ENCODE measurements at places on chromosomes 4 and X.

GRCh38 chrX:101682723-101683122 lies 23.1 kb upstream of the ARMCX2 start:
- DNase-seq: no peak

DNA sequence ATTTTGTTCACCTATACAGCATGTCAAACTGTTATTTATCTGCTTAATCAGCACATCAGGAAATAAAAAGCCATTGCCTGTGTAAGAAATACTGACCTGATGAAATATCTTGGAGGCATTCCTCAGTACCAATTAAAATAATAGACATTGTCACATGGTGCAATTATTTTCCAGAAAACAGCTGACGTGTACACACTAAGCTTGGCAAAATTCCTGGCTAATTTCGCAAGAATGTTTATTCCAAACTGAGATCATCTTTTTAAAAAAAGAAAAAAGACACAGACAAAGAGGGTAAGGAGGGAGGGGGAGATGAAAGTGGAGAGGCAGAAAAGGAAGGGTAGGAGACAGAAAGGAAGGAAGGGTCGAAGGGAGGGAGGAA lies 61.9 kb upstream of the NFKB1 start:
- DNase-seq: no peak

GRCh38 chrX:40049084-40049641 lies 48.6 kb downstream of the BCOR start:
- no peak for DNase-seq

- no peak for DNase-seq
Observed at GRCh38 chrX:118261151-118261550, 84.8 kb upstream of the WDR44 start.

DNA sequence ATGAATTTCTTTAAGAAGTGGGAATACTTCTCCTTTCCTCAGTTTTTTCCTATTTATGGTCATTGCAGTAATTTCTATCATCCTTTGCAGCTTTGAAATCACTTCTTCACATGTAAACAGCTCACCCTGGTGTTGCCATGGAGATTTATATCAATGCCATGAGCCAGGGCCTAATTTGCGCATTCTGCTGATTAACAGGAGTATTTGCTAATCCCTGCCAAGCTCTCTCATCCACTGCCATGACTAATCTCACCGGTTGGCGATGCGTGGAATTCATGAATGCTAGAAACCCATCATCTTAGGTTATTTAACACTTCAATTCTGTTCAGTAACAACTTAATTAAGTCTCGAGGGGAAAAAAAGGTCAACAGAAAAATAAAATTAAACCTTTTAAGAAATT lies 11.8 kb upstream of the FGF13 start:
- no peak for DNase-seq

GRCh38 chrX:113399506-113400192 lies 559.0 kb upstream of the AMOT start:
- DNase-seq: no peak

- DNase-seq: no peak
Observed at GRCh38 chr4:37066159-37066558, 178.4 kb upstream of the NWD2 start.

DNA sequence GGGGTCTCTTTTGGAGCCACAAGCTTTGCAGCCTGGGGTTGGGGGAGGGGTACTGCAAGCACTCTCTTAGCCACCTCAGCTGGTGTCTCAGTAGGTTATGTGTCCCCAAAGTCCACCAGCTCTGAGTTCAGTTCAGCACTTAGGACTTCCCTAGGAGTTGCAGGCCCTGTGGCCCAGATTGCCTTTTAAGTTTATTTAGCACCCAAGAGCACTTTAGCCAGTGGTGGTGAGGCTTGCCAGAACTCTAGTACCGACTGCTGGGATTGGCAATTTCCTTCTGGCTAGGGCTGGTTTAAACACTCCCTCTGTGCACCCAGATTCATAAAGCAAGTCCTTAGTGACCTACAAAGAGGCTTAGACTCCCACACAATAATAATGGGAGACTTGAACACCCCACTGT lies 489.9 kb upstream of the RPS6KA3 start:
- DNase-seq: no peak

- no peak for DNase-seq
Observed at GRCh38 chr4:143357161-143357845, 20.6 kb downstream of the GAB1 start.

DNA sequence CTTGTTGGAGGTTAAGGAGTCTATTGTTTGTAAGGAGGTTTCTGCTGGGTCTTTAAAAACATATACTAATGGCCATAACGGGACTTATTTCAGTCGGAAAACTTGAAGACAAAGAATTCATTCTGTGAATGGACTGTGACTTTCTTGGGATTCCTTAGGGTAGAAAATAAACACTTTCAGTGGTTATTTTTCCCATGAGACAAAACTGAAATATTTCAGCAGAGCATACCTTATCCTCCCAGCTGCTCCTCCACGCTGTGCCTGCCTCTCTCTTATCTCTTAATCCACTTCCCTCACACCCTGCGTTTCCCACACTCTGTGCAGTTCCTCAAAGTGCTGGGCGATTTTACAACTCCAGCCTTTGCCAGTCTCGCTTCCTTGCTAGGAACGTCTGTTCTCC lies 47.1 kb upstream of the SORBS2 start:
- DNase-seq: no peak

GRCh38 chr4:120353235-120353634 lies 286.6 kb upstream of the MAD2L1 start:
- DNase-seq: no peak

- DNase-seq: no peak
Observed at GRCh38 chr4:153513596-153513995, 47.4 kb downstream of the TMEM131L start.

- DNase-seq: no peak
Observed at GRCh38 chr4:94256828-94257227, 49.2 kb downstream of the SMARCAD1 start.

- no peak for DNase-seq
Observed at GRCh38 chr4:173878701-173879100, 348.7 kb upstream of the HAND2 start.

- DNase-seq: no peak
Observed at GRCh38 chrX:111244235-111244750, 26.0 kb downstream of the CAPN6 start.

DNA sequence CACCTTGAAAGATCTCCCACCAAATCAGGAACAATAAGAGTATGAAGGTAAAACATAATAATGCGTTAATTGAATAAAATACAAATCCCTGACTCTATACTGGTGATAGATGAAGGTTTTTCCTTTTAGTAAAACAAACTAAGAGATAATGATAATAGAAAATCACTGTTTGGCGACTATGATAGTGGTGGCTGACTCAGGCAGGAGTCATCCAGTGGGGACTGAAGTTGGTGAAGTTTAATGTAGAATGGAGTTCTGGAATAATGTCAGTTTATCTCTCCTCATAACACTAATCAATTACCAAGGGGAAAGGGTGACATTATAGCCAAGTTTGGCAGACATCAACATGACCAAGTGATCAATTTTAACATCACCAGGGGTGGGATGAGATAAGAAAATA lies 21.3 kb downstream of the ABCG2 start:
- DNase-seq: no peak

DNA sequence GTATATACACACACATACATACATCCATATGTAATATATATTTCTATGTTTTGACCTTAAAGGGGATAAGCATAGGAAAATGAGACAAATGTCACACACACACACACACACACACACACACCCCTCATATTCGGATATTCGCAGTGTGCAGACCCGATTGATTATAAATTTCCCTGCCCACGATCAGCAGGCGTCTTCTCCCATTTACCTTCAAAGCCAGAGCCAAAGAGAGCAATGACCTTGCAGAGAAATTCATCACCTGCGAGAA lies 488 bp downstream of the GPRIN3 start:
- no peak for DNase-seq

DNA sequence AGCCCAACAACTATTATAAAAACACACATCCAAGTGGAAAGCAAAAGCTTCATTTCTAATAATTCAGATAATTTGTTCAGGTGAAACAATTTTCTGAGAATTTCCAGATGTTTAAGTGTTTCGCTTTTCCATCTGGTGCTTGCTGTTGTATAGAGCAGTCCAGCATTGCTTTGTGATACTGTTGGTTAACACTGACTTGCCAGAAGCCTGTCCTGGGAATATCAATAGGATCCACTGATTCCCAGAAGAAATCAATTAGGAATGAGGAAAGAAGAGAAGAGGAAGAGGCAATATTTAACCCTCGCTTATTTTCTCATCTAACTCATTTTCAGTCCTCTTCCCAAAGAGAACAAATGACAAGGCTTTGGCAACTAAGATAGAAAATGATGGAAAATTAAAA lies 94.9 kb upstream of the DDIT4L start:
- DNase-seq: no peak

- DNase-seq: no peak
Observed at GRCh38 chrX:28223469-28223868, 242.2 kb upstream of the DCAF8L1 start.

DNA sequence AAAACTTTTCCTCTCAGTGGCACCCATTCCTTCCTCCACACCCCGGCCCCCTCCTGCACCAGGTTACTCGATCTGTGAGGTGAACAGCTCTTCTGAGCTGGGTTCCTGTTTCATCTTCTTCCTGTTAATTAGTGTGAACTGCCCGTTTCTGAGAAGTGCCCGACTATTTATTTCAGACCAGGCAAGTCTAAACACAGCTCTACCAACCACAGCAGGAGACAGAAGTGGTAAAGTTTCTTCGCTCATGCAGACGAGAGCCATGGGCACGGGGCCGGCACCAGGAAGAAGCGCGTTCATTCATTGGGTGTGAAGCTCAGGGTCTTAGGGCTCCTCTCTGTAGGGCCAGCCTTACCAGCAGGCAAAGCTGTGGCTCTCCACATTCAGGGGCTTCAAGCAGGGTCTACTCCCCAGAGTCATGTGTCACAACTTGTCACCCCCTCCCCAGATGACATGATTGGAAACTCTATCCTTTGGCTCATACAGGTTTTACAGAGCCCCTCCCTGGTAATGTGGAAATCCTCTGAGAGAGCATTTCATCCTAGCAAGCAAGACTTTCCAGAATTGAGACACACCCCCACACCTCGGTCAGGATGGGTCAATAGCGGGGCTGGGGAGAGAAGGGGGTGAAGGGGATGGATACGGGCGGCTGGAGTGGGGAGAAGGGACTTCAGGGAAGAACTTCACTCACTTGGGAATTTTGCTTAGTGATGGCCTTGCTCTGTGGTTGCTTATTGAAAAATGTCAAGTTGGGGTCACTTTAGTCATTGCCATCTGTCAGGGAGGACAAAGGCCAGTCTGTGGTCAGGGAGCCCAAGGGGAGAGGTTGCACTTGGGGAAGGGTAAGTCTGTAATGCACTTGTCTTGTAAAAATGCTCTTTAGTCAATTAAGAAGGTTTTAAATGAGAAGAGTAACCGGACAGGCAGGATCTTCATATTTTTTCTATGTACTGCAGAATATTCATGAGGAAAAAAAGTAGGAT lies 121.6 kb upstream of the TRIM2 start:
- no peak for DNase-seq

DNA sequence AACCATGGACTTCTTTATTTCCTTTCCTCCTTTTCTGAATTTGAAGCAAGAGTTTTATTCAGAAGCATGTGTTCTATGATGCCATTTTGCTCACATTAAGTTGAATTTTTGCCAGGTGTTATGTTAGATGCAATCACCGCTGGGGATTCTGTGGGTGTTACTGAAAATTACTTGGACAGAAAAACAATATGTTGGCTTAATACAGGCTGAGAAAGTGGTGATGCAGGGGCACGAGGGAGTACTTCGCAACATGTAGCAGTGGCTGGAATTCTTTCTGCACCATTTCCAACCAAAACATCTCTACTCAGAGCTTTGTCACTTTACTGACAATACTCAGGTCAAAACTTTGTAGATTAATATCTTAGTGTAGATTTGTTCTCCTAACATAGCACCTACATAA lies 109.2 kb upstream of the PCDH18 start:
- DNase-seq: no peak

DNA sequence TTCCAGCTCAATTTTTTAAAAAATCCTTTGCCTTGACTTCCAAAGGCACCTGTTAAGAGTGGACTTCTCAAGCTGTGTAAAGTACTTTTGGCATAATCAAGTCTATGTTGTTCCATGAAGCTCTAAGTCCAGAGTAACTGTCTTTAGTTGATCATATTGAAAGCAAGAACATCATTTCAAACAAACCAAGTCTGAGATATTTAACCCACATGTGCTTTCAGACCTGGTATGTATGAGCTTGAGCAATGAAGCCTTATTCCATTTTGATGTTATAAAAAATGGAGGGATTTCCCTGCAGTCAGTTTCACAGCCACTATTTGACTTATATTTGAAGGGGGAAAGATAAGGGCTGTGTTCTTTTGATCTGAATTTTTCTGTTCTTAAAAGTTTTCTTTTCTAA lies 23.7 kb upstream of the EOLA2 start:
- DNase-seq: no peak

DNA sequence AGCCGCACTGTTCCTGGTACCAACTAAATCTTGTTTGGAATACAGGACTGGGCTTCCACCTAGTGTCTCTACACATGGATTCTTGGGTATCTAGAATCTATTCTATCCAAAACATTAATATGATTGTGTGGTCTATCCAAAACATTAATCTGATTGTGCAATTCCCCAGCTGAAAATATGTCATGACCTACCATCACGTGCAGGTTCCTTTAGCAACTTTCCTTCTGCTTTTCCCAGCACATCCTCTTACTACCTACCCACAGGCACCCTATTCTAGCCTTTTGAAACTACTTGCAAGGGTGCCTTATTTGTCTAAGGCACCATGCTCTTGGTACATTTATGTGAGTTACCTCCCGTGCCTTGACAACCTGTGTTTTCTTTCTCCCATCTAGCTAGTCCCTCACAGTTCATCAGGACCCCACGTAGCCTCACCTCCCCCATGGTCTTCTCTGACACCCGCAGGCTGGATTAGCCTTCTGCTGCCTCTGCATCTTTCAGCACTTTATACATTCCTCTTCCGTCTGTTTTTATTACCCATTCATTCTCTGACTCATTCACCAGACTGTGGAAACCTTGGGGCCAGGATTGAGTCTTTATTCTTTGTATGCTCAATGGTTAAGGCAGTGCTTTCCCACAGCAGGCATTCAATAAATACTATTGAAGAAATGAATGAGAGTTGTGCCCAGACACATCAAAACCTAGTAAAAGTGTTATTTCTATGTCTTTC lies 88.8 kb upstream of the FAM9B start:
- no peak for DNase-seq

GRCh38 chrX:14865201-14865600 lies 7.7 kb downstream of the FANCB start:
- no peak for DNase-seq

DNA sequence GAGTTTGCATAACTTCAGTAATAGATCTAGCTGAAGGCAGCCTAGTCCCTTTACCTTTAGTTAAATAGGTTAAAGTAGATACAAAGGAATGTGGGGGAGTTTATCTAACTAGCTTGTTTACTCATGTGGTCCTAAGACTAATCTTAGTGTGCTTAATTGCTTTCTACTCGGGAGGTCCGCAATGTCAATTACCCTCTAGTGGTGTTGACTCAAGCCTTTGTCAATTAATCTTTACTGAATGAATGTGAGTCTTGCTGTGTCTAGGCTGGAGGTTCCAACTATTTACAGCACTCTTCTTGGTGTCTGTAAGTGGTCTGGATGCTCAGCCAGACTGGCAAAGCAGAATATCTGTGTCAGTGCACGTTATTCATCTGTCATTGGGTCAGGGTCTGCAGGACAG lies 17.9 kb upstream of the YTHDC1 start:
- DNase-seq: no peak

- no peak for DNase-seq
Observed at GRCh38 chrX:68644861-68645260, 2.6 kb upstream of the STARD8 start.

GRCh38 chrX:554271-554670 lies 76.3 kb upstream of the SHOX start:
- DNase-seq: no peak
